ENCODE measurements at places on chromosomes 11 and 22.

DNA sequence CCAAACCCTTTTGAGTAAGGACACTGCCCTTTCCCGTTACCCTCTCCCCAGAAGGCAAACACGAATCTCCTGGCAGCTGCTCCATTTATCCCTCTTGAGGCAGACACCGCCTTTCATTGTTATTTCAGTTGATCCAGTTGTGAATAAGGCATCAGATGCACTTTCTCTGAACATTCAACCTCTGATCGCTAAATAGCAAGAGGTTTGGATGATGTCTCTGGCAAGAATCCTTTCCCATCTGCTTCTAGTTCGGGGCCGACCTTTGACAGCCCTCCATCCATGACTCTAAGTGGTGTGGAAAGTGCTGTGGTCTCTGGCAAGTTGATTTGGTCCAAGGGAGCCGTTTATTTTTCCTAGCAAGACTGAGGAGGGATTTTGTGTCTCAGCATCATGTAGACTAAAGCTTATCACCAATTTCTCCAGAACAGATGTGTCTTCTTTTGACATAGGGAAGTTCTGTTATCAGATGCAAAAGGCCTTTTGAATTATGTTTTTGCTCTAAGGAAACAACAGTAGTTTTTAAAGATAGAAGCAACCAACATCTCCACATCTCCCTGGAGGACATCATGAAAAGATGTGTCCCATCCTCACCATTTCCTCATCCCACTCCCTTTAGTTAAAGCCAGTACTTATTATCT, 123.6 kb downstream of the CCDC34 start:
- no peak for DNase-seq
- peaks cover 10% of the 10 kb centered on the region for H3K4me1 ChIP-seq
- no peaks in the 10 kb centered on the region for H3K27me3 ChIP-seq
- H3K27ac ChIP-seq, result no peak overlapping the region

DNA sequence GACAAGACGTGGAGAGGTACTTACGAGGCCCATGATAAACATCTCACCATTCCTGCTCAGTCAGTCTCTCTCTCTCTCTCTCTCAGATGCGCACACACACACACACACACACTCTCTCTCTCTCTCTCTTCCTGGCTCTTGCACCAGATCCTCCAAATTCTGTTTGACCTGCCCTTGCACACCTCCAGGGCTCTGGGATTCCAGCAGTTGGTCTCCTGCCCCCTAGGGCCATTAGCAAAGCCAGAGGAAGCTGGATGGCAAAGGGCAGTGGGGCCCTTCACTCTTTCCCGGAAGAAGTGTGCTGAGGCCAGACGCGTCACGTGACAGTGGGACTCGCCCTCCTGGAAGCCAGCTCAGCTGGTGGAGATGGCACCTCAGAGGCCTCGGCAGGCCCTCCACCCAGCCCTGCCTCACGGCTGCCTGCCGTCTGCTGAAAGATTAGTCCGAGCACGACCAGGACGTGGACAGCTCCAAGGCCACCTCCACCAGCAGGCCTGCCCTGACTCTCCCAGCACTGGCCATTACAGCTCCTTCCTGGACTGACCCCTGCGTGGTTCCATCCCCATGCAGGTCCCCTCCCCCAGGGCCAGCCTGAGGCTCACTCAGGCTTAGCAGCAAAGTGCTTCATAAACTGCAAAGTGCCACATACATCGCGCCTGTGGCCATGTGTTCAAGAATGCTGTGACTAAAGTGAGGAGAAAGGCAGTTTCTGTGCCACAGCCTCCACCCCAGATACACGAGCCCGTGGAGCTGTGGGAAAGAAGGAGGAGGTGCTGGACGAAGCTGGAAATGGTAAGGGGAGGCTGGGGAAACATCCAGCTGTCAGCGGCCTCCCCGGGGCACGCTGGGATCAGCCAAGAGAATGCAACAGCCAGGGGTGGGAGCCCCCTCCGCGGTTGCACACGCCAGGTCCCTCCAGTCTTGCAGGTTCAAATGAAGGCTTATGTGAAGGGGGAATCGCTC, 3.7 kb downstream of the PDGFB start:
- no peaks in the 10 kb centered on the region for H3K36me3 ChIP-seq
- no peak overlapping the region for H3K4me3 ChIP-seq
- H3K27ac ChIP-seq, result no peak overlapping the region

DNA sequence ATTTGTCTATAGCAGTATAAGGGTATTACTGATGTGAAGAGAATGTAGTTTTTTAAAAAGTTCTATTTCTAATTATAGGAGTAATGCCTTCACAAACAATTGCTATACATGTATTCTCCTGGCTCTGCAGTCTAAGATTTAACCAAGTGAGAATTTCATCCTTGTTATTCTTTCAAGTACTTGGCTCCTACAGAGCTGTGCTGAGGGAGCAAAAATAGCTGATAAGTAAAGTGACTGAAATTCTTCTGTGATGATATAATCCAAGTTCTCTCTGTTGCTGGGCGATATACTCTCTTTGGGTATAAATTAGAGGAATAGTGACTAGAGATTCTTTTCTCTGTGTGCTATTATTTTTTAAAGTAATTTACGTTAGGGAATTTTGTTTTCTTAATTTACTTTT, 68.0 kb downstream of the PGR start:
- no peak overlapping the region for H3K4me3 ChIP-seq
- H3K27ac ChIP-seq, result no peak overlapping the region
- no peaks in the 10 kb centered on the region for H3K4me1 ChIP-seq
- no peaks in the 10 kb centered on the region for H3K27me3 ChIP-seq

DNA sequence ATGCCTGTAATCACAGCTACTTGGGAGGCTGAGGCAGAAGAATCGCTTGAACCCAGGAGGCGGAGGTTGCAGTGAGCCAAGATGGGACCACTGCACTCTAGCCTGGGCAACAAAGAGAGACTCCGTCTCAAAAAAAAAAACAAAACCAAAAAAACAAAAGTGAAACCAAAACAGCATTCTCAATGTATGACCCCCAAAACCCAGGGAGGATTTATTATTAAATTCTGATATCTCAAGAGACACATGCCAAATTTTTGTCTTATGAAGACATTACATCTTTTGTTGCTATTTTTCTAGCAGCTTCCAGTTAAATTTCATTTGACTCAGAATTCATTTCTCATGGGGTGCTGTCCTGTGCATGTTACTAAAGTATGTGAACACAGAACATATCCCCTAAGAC, 3.0 kb upstream of the YPEL4 start:
- no peak for DNase-seq
- peaks cover 14% of the 10 kb centered on the region for H3K4me1 ChIP-seq
- H3K27ac ChIP-seq, result no peak overlapping the region
- peaks cover 8% of the 10 kb centered on the region for H3K27me3 ChIP-seq

GRCh38 chr11:15909937-15910598, 446.3 kb downstream of the SOX6 start:
- no peak overlapping the region for H3K27ac ChIP-seq
- H3K36me3 ChIP-seq, result no peaks in the 10 kb centered on the region
- no peaks in the 10 kb centered on the region for H3K4me1 ChIP-seq
- DNase-seq, result no peak

DNA sequence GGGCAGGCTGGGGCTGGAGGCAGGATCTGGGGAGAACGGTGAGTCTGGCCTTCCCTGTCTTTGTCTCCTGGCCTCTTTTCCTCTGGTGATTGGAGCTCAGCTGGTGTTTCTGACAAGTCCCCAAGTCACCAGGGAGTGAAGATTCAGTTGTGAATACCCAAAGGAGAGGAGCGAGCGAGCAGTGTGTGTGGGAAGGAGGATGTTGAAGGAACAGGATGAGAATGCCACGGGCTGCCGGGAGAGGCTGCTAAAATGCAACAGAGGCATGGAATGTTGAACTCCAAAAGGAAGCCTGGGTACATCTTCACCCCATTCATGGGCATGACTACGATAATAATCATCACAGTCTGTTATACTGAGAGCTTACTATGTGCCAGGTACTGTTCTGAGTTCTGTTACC, 163.3 kb downstream of the CEP164 start:
- no peak overlapping the region for H3K4me3 ChIP-seq
- no peak for DNase-seq
- no peaks in the 10 kb centered on the region for H3K36me3 ChIP-seq
- peaks cover 3% of the 10 kb centered on the region for H3K27me3 ChIP-seq

GRCh38 chr11:120597250-120598215, 86.0 kb downstream of the GRIK4 start:
- H3K4me3 ChIP-seq, result no peak overlapping the region
- no peaks in the 10 kb centered on the region for H3K36me3 ChIP-seq
- H3K4me1 ChIP-seq, result no peaks in the 10 kb centered on the region
- peaks cover 3% of the 10 kb centered on the region for H3K27me3 ChIP-seq
- no peak for DNase-seq
- no peak overlapping the region for H3K27ac ChIP-seq

- no peak overlapping the region for H3K4me3 ChIP-seq
- no peak for DNase-seq
- no peaks in the 10 kb centered on the region for H3K27me3 ChIP-seq
- no peak overlapping the region for H3K27ac ChIP-seq
- H3K4me1 ChIP-seq, result no peaks in the 10 kb centered on the region
Measured at GRCh38 chr11:47631473-47631872, 10.9 kb downstream of the MTCH2 start.

GRCh38 chr11:34585735-34586487, 35.0 kb upstream of the EHF start:
- H3K4me1 ChIP-seq, result peaks cover 5% of the 10 kb centered on the region
- H3K27me3 ChIP-seq, result peaks cover 2% of the 10 kb centered on the region

Data from fibroblast of lung (primary cell).